Renal cortex interstitium (tissue), 15 donors: ENCODE measurements at places on chromosomes 2 and 18.

DNA sequence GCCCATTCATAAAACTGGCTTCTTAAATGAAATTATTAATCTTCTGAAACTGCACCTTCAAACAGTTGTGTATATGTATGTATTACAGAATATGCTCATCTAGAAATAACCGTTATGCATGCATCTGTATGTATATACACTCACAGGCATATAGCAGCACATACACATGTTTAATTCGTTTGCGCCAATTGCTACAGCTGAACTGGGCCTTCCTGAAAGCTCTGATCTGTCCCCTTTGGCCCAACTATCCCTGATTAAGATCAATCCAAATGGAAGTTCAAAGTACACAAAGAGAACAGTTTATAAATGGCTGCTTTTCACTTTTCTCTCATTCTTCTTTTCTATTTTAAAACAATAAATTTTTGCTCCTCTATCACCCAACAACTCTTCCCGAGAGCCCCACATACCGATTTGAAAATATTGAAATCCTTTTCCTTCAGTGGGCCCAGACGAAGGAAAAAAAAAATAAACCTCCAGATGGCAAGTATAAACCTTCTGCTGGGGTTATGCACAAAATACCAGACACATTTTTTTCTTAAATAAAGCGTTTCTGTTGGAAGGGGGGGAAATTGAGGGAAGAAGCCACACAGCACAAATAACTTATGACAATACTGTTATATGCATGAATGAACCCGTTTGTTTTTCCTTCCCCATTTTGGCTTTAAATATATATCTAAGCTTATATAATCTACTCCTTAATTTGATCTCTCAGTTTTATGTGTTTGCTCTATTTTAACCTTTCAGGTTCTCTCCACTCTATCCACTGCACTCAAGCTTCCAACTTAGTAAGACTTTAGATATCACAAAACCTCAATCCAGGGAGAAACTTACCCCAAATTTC is 267.3 kb downstream of the TCF4 start:
- no peak for DNase-seq

DNA sequence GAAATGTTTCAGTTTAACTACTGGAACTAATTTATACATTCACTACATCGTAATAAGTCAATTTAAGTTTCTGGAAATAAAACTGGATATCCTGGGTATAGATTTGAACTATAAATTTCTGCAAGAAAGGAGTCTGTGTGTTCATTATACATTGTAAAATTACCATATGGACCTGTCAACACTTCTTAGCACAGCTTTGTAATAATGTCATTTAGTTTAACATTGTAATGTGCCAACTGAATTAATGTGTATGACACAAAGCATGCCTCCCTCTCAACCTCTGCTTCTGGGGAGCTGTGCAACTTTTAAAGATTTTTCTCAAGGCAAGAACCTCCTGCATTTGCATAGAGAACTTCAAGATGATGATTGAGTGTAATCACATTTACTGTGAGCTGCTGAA is 213.7 kb upstream of the GALNT5 start:
- no peak for DNase-seq

DNA sequence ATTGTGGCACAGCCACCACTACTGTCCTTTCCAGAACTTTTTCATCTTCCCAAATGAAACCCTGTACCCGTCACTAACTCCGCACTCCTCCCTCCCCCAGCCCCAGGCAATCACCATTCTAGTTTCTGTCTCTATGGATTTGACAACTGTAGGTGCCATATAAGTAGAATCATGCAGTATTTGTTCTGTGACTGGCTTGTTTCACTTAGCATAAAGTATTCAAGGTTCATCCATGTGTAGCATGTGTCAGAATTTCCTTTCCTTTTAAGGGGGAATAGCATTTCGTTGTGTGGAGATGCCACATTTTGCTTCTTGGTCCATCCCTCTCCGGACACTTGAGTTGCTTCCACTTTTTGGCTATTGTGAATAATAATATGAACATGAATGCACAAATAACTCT is 842 bp upstream of the CKAP2L start:
- DNase-seq, result no peak

GRCh38 chr2:143675021-143675420 is 545.8 kb downstream of the ARHGAP15 start:
- no peak for DNase-seq

DNA sequence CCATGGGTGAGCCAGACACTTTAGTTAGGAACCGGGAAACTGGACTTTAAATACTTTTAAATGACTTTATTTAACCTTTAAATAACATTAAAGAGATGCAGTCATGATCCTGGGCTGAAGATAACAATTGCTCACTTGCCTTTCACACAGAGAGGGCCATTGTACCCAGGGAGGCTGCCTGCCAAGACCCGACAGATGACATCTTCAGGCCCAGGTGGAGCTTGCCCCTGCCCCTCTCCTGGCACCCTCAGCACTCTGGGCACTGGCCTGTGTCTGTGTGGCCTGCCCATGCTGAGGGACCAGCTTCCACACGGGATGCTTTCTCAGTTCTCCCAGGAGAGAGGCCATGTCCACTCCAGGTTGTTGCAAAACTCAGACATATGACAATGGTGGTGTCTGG is 216.4 kb upstream of the MYT1L start:
- DNase-seq, result no peak

DNA sequence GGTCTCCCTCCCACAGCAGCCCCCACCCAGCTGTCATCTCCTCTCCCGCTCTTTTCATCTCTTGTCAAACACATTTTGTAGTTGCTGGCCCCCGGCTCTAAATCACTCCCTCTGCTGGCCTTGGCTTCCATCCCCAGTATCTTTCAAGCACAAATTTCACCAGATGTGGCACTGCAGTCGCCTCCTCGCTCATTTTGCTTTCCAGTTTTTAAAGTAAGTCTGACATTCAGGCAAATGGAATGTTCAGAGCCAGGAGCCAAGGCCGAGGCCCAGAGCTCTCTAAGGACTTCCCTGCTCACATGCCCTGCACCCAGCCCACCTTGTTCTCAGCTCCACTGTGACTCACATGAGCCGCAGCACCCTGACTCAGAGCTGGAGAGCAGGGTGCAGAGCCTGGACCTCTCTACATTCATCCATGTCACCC is 158.4 kb downstream of the GALNT14 start:
- DNase-seq, result no peak

DNA sequence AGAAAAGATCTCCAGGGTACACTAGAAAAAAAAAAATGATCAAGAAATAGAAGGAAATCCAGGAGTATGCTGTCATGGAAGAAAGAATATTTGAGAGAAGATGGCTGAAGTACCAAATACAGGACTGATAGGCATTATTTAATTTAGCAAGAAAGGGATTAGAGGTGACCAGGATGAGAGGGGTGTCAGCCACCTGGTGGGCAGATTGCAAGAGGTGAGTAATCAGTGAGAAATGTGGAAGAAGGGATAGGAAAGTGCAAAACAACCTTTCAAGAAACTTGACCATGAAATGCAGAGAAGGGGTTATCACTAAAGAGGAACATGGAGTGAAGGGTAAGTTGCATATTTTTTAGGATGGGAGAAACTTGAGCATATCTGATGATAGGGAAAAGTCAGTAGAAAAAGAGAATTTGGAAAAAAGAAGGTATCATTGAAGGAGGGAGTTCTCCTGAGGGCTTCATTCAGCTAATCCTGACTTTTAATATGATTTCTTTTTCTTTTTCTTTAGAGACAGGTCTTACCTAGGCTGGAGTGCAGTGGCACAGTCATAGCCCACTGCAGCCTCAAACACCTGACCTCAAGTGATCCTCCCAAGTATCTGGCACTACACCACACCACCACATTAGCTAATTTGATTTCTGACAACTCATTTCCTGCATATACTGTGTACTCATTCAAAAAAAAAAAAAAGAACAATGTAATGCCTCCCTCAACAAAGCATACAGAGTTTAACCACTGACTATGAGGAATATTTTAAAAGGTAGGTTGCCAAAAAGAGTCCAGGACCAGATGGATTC is 101.3 kb downstream of the LRP2 start:
- no peak for DNase-seq

GRCh38 chr2:73935641-73936040 is 9.0 kb downstream of the DGUOK start:
- no peak for DNase-seq

DNA sequence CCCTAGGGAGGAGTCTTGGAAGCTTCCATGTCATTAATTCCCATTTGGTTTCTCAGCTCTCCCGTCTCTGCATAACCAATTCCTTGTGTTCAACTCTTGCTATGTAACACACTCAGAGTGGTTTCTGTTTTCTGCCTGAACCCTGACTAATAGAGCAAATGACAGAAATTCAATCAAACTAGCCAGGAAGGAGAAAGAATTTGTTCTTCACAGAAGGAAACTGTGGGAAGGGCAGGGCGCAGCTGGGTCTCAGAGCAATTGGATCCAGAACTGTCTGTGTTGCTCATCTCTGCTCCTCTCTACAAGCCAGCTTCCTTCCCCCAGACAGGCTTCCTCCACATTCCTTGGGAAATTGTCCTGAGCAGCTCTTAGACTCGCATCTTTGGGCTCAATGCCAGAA is 269.8 kb downstream of the TNS1 start:
- DNase-seq, result no peak

DNA sequence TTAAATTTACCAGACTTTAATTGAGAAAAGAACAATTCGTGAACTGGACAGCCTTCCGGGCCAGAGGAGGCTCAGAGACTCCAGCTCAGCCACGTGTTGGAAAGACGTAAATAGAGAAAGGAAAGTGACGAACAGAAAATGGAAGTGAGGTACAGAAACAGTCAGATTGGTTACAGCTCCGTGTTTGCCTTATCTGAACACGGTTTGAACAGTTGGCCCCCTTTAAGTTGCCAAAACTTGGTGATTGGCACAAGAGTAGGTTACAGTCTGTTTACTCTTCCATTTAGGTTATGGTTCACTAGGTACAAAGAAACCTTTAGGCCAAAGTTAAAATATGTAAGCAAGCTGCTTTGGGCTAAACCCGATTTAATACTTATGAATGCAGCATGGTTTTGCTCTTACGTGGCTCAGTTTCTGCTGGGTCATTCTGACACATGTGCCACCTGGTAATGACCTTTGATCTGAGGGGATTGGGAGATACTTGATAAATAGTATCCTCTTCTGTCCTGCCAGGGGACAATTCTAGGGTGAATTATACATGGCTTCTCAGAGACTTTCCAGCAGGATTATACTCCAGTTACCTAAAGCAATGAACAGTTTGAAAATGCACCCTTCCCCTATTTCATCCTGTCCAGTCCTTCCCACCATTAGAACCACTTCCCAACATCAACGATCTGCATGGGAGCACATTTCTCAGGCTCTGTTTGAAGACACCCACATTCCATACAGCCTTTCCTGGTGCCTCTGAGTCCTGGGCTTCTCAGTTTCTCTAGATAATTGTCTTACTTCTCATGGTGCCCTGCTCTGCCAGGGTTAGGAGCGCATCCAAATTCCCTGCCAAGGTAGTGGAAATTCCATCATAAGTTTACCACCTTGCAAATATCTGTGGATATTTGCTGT is 65.1 kb upstream of the TGIF1 start:
- DNase-seq, result no peak

GRCh38 chr2:95525294-95526035 is 40.9 kb upstream of the TRIM43B start:
- no peak for DNase-seq

DNA sequence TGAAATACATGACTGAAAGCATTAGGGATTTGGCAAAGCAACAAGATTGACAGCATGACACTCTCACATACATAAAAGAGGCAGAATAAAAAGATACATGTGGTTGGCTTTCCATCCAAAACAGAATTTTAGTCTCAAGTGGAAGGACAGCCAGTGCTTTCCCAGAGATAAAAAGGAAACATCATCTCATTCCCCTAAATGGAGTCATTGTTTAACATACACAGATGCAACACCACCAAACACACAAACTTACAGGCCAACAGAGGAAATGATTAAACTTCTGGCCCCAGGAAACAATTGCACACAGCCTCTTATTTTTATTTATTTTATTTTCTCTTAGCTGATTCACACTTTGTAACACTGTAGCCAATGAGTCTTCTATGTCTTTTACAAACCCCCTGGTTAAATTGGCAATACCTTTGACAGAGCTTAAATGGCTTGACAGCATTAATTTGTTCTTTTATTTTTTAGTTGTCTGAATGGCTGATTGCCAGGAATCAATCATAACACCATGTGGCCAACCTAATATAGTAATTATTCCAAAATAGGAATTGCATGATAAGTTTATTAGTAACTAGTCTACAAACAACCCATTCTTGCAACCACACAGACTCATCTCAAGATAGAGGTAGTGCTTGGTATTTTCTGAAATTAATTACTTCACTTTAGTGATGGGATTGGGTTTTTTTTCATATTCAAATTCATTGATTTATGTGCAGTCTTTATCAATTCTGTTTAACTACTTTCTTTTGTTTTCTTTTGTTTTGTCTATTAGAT is 190.5 kb downstream of the RND3 start:
- no peak for DNase-seq

DNA sequence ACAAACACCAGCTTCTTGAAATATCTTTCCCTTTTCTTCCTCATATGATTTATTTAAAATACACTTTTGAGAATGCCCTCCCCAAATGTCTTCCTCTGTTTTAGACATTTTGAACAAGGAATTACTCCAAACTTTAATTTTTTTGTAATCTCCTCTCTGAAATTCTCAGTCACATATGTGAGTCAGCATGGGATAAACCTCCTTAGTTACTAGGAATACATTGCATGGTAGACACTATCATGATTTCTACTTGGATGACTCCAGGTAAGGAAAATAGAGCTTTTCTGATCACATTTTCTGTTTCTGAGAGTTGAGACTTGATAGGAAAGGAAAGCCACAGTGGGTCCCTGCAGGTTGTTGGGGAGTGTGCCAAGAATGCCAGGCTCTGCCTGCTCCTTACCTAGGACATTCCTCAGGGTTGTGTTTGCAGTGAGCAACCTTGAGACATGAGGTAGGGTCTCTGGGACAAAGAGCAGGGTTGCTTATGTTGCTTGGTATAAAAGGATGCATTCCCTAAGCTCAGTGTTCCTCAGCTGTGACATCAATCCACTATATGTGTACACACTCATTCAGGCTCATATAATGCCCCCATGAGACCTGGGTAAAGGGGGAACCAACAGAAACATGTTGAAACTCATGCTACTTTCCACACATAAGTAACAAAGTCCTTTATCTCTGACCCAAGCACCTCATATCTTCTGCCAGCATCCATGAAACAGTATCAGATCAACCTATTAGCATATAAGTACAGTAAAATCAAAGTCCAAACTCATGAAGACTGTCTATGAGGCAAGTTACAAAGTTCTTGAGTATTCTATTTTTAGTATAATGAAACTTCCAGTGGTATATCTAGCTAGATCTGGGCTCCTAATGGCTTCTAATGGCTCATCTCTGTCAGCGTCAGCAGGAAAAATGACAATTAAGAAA is 112.8 kb upstream of the SCN1A start:
- no peak for DNase-seq

DNA sequence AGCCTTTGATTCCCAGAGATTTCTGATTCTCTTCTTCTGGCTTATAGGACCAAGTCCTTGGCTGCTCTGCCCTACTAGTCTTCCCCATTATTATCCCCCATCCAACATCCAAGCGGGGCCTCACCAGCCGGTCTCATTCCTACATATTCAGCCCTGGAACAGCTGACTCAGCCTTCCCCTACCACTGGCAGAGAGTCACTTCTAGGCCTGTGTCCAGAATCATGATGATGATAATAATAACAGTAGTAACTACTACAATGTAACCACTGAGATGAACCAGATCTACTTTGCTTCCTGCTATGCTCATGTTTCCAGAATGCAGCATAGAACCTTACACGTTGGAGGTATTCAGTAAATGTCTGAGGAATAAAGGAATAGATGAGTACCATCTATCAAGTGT is 295.2 kb downstream of the SRBD1 start:
- DNase-seq, result no peak
